Ureter (tissue), 1 donor: ENCODE measurements at places on chromosomes 5 and 9. TPM values are rescaled to one million over a fixed set of nuclear protein-coding genes. Genes with fewer than 3 reads are reported as not detected.

- no peak for DNase-seq
Measured at GRCh38 chr9:100761276-100761802, 183.5 kb downstream of the CAVIN4 start.

GRCh38 chr5:73284220-73284795, 111.3 kb downstream of the TMEM174 start:
- DNase-seq, result no peak

DNA sequence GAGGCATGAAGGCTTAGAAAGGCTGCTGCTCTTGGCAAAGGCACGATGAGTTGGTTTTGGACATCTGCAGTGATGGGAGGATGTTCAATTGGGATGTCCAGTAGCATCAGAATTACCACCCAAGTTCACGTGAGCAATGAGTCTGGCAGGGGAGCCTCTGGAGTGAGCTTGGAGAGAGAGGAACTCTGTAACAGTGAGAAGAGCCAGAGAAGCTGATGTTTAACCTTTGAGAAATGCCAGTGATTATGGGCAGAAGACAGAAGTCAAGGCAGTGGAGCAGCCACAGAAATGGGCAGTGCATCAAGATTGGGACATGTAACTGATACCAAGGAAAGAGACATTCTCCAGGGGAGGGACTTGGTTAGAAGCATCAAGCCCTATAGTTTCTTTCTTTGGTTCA, 39.8 kb downstream of the SEC61B start:
- no peak for DNase-seq

- DNase-seq, result no peak
Measured at GRCh38 chr5:126884269-126884819, 107.4 kb downstream of the LMNB1 start.

DNA sequence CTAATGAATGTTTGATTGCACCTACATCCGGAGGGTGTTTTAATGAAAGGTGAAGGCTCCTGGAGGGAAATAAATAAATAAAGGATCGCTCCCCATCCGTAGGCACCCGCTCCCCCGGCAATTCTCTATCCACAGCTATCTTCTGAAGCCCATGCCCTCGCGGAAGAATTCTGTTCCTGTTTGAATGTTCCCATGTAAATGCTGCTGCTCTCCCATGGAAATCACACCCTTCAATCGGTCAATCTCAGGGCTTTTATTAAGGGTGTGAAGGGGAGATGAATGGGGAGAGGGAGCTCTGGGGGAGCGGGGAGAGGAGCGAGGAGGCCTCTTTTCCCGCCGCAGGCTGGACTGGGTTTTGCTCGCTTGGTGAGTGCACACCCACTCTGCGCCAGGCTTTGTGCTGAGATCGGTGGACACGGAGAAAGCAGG, 21.1 kb upstream of the ARAP3 start:
- no peak for DNase-seq

- no peak for DNase-seq
Measured at GRCh38 chr9:95691435-95691834, 174.7 kb upstream of the PTCH1 start.

GRCh38 chr9:97440160-97440559, 28.3 kb downstream of the TDRD7 start:
- no peak for DNase-seq

DNA sequence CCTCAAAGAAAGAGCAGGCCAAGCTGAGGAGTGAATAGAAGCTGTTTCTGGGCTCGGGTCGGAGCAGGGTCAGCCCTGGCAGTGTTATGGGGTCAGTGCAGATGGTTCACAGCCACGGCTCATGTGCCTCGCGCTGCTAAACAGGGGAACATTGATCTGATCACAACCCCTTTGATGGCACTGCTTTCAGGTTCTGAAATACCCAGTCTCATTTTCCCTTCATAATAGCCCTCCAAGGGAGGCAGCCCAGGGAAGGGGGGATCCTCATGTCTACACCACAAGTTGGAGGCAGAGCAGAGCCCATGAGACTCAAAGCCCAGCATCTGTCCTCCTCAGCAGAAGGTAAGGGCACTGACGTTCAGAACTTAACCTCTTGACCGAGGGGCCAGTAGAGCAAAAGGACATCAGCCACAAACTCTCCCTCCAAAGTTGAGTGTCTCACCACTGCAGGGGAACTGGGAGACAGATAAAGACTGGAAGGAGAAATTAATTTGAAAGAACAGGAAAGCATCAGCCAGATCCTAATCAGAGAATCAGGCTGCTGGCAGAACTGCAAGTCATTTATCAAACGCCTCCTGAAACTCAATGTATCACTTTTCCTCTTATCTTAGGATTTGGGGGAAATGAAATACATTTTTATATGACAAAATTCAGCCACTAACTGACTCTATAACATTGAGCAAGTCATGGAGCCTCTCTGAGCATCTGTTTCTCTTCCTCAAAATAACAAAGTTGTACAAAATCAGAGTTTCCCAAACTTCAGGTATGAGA, 110.6 kb downstream of the SH3TC2 start:
- no peak for DNase-seq

DNA sequence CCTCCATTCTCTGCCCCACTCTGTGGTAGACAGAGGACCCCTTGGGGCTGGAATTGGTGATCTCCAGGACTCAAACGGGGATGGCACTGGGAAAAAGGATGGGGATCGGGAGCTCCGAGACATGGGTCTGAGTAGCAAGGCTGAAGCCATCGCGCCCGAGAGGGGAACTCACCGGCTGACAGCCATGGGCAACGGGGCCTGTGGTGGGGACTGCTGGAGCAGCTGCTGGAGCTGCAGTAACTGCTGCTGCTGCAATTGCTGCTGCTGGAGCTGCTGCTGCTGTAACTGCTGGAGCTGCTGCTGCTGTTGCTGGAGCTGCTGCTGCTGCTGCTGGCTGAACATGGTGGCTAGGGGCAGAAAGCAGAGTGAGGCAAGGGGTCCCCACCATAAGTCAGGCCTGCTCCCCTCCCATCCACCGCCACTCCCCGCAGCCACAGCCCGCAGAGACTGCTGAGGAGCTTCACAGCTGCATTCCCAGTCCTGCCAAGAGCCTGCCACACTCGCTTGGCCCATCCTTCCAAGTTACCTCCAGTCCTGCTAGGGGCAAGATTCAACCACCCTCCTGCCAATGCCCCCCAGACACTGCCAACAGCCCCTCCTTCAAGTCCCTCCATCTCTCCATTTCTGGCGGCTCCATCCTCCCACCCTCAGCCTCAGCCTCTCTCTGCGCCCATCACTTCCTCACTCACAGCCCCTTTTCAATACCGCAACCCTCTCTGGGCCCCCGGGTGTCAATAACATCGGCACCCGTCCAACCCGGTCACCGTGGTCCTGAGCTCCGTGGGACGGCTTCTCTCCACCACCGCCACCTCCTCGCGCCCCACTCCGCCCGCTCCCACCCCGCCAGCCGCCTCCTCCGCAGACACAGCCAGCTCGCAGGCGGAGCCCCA, 611 bp downstream of the CIZ1 start:
- no peak for DNase-seq

- no peak for DNase-seq
Measured at GRCh38 chr5:72324189-72324825, 4.1 kb downstream of the PTCD2 start.

GRCh38 chr5:150836703-150837102, 9.6 kb upstream of the IRGM start:
- no peak for DNase-seq

DNA sequence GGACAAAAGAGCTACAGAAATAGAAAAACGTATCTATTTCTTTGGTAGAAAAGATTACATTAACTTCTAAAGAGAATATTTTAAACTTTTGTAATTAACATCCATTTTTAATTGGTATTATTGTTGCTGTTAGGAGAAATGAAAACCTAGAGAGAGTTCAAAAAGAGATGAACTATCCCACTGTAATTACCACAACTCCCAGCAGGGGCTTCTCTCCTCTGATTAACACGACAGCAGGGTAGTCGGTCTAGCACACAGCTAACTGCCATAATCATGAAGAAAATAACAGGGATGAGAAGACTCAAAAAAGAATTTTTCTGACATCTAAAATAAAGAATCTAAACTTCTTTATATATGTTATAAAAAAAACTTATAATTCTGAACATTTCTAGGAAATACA, 86.2 kb upstream of the CDH9 start:
- no peak for DNase-seq

DNA sequence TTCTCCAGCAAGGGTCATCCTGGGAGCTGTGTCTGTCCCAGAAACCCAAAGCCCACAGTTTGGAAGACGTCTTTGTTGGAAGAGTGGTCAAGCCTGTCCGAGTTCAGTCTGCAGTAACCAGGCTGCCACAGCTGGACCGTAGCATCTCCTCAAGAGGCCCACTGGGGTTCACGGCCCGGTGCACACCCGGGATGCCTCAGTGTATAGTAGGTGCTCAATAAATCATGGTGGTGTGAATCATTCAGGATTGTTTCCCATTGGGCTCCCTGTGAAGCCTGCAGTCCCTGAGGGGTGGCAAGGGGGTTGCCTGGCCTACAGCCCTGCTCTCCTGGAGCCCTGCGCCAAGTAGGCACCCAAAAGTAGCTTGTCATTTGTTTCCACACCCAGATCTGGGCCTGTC, 10.3 kb upstream of the PRRX2 start:
- no peak for DNase-seq

- peak; percentile 62 for DNase-seq
Measured at GRCh38 chr9:34139477-34140146, 13.1 kb upstream of the DCAF12 start.

GRCh38 chr9:121485623-121486022, 14.0 kb downstream of the GGTA1 start:
- no peak for DNase-seq

DNA sequence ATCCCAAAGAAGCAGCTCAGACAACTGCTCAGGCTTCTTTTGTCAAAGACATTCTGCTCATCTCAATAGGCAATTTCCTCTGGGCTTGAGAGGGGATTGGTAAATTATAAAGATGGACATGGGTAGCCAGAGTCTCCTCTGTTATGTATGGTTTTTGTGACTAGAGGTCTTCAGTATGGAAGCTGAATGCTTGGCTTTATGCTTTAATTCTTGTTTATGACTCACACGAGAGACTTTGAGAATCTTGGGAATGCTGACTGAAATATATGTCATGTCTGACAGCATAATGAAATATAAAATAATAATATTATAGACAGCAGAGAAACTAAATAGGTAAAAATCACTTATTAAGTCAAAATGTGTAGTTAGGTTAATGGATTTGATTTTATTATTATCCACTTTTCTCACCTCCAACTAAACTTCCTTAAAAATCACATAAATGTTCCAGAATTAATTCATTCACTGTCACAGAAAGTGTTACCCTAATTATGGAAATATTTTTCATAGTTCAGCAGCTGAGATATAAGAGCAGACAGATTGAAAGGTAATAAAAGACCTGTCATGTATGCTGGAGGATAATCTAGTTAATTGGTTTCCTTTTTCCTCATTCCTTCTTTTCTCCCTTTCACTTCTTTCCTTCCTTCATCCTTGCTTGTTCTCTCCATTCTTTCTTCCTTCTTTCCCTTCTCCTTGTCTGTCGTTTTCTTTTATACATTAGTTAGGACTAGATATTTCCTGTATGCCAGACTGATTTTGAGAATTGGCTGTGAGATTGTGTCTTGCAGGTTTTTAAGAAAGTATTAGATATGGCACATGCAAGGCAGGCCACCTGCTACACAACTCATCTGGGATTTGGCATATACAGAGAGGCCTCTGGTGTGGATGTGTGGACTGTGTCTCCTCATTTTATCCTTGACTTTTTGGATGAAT, 1866.1 kb upstream of the NUDT12 start:
- DNase-seq, result no peak

DNA sequence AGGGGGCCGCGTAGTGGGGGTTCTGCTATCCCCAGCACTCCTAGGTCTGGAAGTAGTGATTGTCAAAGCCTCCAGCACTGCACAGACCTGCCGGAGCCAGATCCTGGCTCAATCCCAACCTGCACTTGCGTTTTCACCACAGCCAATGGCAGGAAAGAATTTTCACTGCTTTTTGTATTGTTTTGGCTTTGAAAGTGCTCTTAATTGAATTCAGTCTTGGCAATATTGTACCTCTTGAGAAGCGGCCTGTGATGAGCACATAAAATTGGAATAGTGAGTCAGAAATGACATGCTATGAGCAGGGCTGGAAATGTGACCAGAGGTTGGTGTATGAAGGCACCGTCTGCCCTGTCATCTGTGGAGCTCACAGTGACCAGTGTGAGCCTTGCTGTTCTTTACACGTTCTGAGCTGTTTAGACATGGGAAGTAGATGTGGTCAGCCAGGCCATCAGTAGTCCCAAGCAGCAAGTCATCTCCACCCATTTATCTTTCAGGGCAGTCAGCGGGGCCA, 41.5 kb downstream of the SECISBP2 start:
- peak; percentile 30 for DNase-seq

DNA sequence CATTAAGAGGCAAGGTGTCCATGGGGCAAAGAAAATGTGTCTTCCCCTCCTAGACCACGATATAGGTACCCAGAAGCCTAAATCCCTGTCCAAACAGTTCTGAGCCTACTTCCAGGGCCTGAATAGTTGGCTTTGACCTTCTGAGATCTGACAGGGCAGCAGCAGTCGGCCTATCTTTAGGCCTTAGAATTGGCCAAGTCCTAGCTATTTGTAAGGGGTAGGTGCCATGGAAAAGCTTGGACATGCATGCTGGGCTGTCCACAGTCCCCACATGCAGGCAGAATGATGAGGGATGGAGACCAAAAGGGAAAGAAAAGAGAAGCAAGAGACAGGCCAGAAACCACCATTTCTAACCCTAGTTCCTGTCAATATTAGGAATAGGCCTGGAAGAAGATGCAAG, 346.1 kb downstream of the ANXA1 start:
- DNase-seq, result no peak

DNA sequence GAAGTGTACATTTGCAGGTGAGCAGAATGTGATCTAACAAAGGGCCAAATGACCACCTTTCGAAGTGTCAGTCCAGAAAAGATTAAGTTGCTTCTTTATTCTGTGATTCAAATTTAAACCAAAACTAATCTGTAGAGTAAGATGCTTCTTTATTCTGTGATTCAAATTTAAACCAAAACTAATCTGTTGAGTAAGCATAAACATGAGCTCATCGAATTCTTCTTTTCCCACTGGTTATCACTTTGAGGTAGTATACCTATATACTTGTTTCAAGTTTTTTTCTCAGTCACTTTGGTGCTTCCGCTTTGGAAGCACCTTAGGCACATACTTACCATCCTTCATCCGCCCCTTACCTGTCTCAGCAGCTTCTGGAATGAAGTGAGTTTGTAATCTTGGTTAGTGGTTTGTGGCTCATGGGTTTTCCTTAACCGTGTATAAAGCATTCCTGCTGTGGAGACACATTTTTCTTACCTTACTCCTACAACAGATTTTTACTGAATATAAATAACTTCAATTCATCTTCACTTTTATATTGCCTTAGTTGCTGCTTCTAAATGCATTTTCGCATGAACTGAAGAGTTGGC, 40.7 kb upstream of the CTXN3 start:
- no peak for DNase-seq

- no peak for DNase-seq
Measured at GRCh38 chr9:3189113-3189861, 336.5 kb downstream of the RFX3 start.

The RASGRF2 gene
- total RNA-seq, result 11.7 TPM

The MLANA gene
- not detected for total RNA-seq

The SPATA31C1 gene
- not detected for total RNA-seq

The LRRC19 gene
- total RNA-seq, result not detected

The SMIM3 gene
- total RNA-seq, result 23.1 TPM

The ARL14EPL gene
- not detected for total RNA-seq

The FOXD4L6 gene
- total RNA-seq, result not detected

The SLC6A19 gene
- total RNA-seq, result not detected
